Renal cortex interstitium (tissue), 15 donors: ENCODE measurements at places on chromosomes 11 and 22. TPM values are rescaled to one million over a fixed set of nuclear protein-coding genes. Genes with fewer than 3 reads are reported as not detected.

- no peak for DNase-seq
Measured at GRCh38 chr22:37639070-37639760, at the start of gene SH3BP1. TSS of gene SH3BP1 (plus strand) at chr22:37639669. CDS start at chr22:37639788, 119 bp downstream.

- DNase-seq = no peak
Measured at GRCh38 chr11:10197091-10197490, 96.9 kb downstream of the SBF2 start.

The FDXACB1 gene
- 5.5 TPM for polyA plus RNA-seq

The SEPTIN3 gene
- 8.7 TPM for polyA plus RNA-seq

DNA sequence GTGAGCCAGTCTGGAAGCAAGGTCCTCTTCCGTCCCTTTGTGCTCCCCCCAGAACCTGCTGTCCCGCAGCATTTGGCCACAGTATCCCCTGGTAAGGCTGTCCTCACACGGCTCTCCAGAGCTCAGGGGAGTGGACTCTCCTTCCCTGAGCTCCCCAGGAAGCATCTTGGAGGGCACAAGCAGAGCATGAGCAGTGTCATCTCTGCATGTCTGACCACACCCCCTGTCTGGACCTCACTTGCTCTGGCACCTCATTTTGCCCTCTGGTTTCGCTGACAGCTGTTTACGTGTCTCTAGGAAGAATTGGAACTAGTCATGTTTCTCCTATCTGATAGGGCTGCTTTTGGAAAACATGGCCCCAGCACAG, 15.5 kb downstream of the DCPS start:
- DNase-seq = no peak

The CALCA gene
- 14.5 TPM for polyA plus RNA-seq

The SMC1B gene
- 0.20 TPM for polyA plus RNA-seq

GRCh38 chr11:34823197-34823596, 93.0 kb downstream of the APIP start:
- no peak for DNase-seq

The BDNF gene
- 1.4 TPM for polyA plus RNA-seq

GRCh38 chr11:106763501-106763900, 254.8 kb downstream of the GUCY1A2 start:
- no peak for DNase-seq

GRCh38 chr11:110377434-110377833, 52.3 kb upstream of the FDX1 start:
- DNase-seq = no peak

The PRMT3 gene
- polyA plus RNA-seq = 17.9 TPM

GRCh38 chr11:60377401-60378136, 763 bp upstream of the MS4A7 start:
- DNase-seq = no peak

DNA sequence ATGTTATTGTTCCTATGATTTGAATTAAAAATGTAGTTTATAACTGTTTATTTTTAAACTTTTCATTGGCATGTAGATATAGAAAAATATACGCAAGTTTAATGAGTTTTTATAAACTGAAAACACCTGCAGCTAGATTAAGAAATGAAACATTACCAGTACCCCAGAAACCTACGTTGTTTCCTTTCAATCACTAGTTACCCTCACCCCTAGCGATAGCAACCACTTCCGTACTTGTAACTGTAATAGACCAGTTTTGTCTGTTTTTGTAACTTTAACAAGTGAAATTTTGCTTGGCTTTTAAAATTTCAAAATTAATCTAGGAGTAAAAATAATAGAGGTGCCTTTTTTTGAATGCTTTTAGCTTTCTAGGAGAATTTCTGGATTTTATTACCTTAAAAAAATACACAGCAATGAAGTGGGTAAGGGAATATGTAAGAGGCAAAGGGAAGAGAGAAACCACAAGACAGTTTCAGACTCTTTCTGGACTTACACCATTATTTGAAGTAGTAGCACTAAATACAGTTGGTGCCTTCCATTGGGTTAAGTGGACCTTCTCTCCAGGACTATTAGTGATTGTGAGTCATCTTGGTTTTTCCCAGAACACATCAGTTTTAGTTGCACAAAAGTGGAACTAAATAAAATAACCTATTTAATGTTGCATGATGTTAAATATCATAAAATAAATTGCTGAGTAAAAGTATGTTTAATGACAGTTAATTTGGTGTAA, 18.7 kb upstream of the NAT10 start:
- no peak for DNase-seq

DNA sequence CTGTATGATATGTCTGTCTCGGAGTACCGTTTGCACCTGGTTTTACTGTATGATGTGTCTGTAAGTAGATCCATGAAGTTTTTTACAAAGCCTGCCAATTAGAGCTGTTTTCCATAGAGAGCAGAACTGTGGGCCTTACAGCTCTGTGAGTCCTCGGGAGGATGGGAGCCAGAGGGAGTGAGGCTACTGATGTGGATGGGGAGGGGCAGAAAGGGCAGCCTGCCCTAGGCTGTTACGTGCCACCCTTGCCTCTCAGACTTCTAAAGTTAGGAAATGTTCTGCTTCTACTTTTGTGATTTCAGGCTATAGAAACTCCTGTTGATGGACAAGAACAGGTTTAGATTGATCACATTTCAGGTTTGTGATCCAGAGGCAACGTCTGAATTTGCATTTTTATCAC, 105.2 kb downstream of the PPP6R3 start:
- DNase-seq = no peak

DNA sequence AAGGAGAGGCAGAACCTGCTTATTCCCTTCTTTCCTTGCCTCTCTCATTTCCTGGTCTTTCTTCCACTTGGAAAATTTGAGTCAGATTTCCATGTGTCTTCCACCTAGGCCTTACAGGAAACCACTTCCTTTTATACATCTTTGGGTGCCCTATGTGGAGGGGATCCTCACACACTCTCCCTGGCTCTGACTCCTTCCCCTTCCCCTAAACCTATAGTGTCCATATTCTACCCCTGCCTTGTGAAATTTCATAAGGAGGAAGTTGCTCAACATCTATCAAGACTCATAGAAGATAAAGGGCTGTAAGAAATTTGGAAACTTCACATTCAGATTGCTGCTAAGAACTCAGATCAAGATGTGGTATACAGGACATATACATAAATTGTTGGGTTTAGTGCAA, 20.4 kb downstream of the TUG1 start:
- DNase-seq = no peak

The PMM1 gene
- polyA plus RNA-seq = 57.8 TPM

- no peak for DNase-seq
Measured at GRCh38 chr11:11290354-11290753, 62.7 kb downstream of the CSNK2A3 start.

The TRIM51 gene
- not detected for polyA plus RNA-seq

The C1QTNF6 gene
- 34.8 TPM for polyA plus RNA-seq

- no peak for DNase-seq
Measured at GRCh38 chr22:38236786-38237185, 35.0 kb downstream of the MAFF start.
